D341Med (cell line): ENCODE measurements at places on chromosomes 4 and X.
A peak's percentile ranks its signal among the peaks of the same experiment; 100 is the strongest.

- DNase-seq: no peak
Measured at GRCh38 chrX:116031331-116031730, 139.2 kb upstream of the AGTR2 start.

DNA sequence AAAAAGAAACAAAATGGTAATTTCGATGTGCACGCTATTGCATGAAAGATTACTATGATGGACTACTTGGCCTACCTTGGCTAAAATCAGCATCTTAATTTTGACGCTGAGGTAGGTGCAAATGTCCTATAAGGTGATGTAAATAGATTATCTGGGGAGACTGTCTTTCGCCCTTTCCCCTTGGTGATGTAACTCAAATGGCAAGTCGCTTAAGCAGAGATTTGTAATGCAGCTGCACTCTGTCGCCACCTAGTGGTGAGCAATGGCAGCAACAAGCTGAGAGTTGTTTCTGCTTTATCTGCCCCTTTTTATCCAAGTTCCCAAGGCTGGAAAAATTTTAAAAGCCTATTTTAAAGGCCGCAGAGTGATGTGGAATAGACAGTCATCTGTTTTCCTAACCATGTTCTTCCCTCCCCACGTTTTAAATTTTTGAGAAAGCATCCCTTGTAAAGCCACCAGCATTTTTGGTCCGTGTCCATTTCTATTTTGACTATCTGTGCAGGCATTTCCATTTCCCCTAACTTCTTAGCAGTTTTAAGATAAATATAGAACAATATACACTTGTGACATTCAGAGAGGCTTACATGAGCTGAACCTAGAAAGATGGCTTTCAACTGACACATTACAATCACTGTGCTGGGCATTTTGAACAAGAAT lies 62.4 kb upstream of the PDLIM3 start:
- peak; percentile 78 for DNase-seq

DNA sequence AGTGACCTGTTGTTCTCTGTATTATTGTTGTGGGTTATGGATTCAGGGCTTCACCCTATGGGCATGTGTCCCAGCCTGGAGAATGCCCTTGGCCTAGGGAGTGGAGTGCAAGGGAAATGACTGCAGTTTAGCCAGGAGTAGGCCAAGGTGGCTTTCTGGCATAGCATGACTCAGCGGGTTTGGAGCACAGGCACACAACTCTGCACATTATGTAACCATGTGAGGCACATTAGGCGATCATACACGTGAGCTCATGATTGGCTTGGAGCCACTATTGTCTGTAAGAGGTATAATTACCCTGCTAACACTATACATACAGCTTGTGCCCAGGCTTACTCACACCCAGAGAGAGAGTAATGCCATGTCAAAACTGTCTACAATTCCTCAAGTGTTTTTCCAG lies 35.1 kb upstream of the TACR3 start:
- peak; percentile 58 for DNase-seq

DNA sequence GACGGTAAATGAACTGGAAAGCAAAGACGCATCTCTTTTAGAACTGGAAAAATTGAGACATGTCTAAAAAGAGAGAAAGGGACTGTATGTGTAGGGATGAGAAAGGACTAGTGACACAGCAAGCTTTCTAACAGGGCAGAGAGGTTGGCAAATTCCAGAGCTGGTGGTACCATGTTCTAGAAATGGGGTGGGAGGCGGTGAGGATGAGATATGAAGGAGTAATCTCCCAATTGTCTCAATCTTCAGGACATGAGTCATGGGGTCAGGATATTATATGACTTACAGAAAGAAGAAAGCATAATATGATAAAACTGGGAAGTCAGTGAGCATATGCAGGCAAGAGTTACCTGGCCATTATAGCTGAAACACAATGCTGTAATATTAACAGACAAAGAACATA lies 14.2 kb downstream of the TAB3 start:
- no peak for DNase-seq
